ENCODE measurements at places on chromosomes 13 and 19.
A peak's percentile ranks its signal among the peaks of the same experiment; 100 is the strongest.

DNA sequence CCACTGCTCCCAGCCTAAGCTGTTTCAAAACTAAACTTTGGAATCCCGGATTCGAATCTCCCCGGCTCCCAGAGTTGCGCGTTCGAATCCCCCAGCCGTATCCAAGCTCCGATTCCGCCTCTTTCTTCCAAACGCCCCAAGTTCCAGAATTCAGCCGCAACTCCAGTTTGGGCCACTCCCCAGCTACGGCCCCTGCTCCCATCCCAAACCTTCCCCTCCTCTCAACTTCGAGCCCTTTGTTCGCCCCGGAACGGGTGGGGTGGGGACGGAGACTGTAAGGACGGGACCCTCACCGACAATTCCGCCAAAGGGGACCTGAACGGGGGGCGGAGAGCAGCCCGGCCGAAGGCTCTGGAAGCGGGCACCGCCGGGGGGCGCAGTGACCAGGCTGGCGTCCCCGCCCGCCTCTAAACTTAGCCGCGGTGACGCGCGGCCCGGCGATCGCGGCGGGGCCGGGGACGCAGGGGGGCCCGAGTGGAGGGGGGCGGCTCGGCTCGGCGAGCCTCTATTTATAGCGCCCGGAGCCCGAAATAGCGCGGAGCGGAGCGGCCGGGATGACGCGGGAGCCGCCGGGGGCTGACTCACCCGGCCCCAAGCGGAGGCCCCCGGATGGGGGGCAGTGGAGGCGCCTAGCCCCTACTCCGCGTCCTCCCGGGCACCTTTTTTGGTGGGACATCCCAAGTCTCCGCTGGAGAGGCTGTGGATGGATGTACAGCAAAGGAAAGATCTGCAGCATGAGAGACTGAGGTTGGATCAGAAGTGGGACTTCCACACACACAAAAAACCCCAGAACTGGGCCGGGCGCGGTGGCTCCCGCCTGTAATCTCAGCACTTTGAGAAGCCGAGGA is 4.9 kb upstream of the ERCC1 start:
- DNase-seq = peak; percentile 48

- no peak for DNase-seq
These were observed 86.2 kb upstream of the SCEL start for GRCh38 chr13:77449265-77449664.

GRCh38 chr19:51552996-51553725 is 17.9 kb upstream of the ZNF175 start:
- DNase-seq = peak; percentile 67

GRCh38 chr13:43365039-43365344 is 341.6 kb downstream of the DNAJC15 start:
- no peak for DNase-seq

- no peak for DNase-seq
These were observed 53.4 kb downstream of the KCNC3 start for GRCh38 chr19:50275577-50276368.

DNA sequence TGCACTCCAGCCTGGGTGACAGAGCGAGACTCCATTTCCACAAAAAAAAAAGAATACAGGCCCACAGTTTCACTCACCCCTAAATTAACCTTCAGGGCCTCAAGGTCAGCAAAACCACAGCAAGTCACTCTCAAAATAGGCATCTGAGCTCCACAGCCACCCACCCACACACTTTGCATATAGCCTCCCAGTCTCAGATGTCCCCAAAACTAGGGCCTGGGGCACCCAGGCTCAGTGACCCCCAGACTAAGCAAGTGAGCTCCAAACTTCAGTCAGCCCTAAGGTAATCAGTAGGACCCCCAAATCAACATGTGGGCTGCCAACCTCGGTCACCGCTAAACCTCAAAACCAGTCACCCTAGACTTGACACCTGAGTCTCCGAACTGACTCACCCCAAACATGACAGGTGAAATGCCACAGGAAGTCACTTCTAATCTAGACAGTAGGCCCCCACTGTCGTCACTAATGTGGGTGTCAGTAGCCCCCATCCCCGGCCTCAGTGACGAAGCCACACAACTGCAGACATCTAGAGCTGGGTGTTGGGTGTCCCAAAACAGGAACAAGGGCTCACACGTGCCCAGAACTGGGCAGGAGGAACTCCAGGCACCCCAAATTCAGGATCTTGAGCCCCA is 13.9 kb downstream of the RABAC1 start:
- DNase-seq = no peak

GRCh38 chr19:795691-796581 is 1.3 kb upstream of the PTBP1 start:
- DNase-seq = no peak

DNA sequence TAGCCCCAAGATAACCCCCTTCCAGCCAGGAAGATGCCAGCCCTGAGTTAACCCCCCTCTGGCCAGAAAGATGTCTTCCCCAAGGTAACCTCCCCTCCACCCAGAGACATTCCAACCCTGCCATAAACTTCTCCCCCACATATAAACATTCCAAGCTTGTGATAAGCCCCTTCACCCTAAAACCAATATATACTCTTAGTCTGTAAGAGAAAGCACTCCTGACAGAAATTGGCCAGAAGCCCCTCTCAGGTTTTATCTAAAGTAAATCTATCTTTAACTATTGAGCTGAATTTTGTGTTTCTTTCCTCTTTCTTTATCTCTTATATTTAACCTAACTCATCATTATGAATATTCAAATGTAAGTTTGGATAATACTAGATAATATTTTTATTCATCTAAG is 1775.8 kb upstream of the MIR17HG start:
- no peak for DNase-seq

- DNase-seq = peak; percentile 84
These were observed 12.4 kb downstream of the SNRNP70 start for GRCh38 chr19:49097453-49098288.

- no peak for DNase-seq
These were observed 41.8 kb downstream of the EFNB2 start for GRCh38 chr13:106493533-106494220.

DNA sequence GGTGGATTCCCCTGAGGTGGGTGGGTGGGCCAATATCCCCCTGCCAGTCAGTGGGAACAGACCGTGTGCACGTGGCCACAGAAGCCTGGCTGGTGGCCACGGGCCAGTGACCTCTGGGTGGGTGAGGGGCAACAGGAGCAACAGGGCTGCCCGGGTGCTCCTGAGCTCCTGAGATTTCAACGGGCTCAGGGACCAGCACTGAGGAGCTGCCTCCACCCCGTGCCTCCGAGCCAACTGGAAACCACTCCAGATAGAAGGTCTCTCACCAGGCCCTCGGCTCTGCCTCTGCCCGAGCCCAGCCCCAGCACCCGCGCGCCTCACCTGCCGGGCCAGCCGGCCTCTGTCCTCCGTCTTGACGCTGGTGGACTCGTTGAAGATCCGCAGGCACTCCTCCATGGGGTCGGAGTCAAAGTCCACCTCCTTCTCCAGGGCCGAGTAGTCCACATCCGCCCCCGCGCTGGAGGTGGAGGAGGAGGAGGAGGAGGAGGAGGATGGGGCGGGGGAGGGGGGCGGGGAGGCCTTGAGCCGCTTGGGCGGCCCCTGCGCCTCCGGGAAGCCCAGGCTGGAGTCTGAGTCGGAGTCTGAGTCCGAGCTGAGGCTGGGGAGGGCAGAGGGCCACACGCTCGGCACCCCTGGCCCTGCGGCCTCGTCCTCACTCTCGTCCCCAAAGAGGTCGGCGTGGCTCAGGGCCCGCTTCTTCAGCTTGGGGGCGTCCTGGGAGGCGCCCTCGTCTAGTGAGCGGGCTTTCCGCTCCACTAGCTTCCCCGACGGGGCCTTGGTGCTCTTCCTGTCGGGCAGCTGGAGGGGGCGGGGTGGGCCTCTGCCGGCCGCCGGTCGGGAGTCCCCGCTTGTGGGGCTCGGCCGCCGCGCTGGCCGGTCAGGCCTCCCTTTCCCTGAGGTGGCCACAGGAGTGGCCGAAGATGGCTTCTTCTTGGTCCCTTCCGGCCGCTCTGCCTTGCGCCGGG is 14.8 kb upstream of the ATP8B3 start:
- no peak for DNase-seq

DNA sequence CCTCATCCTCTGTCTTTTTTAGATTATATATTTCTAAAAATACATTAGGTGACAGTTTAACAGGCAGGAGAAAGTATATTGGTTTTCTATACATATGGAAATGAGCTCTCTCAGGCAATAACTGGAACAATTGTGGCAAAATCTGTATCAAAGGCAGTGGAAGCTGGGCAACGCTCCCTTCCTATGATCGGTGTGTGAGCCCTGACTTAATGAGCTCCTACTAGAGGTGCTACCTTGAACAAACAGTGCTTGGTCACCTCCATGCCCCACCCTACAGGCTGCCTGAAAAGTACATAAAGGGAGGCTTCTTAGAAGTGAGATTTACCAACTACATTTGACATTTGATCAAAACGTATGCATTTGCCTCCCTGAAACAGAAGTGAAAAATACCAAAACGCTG is 185.3 kb downstream of the EFNB2 start:
- DNase-seq = no peak

GRCh38 chr13:73765651-73766384 is 368.4 kb downstream of the KLF12 start:
- DNase-seq = peak; percentile 97

GRCh38 chr13:112686364-112686763 is 3.5 kb upstream of the ATP11A start:
- no peak for DNase-seq

DNA sequence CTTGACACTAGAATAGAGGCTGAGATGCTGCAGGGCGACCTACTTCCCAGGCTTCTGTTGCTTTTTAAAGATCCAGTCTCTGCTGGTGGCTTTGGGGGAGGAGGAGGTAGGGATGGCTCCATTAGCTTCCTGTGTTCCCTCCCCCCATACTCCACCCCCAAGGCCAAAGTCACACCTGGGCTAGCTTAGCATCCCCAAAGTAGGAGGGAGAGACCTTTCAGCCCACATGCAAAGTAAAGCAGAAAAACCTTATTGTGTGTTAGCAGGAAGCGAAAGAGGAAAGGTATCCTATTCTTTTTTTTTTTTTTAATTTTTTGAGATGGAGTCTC is 3.2 kb upstream of the TNPO2 start:
- DNase-seq = no peak

DNA sequence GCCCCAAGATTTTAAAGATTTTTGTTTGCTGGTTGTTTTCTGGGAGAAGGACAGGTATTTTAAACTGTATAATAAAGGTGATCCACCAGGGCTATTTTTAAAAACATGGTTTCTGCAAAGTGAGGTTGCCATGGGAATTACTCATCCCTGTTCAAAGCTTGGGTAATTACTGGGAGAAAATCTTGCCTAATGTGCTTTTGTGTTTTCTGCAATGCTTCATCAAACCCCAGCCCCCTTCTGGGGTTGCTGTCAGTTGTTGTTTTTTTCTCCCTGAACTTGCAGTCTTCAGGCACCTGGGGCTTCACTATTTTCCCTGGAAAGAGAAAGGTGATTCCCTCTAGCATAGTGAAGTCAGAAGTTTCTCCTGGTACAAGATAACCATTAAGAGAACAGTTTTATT is 277.2 kb downstream of the NALCN start:
- DNase-seq = peak; percentile 20

GRCh38 chr19:54480051-54480450 is 7.0 kb upstream of the CDC42EP5 start:
- DNase-seq = no peak

DNA sequence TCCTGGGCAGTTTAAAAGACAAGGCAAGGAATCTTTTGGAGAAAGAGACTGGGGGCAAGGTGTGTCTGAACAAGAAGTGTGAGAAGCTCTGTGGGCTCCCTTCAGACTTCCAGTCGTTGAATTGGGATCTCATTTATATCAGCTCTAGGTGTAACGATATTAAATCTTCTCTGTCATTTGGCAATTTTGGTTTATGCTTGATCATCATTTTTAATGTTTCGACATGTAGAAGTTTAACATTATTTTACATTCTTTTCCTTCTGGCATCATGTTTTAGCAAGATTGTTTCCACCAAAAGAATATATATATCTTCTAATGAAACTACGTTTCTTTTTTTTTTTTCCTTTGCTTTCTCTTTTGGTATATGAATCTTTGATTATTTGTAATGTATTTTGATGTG is 49.3 kb downstream of the USPL1 start:
- no peak for DNase-seq

- DNase-seq = no peak
These were observed 240.4 kb downstream of the KLF12 start for GRCh38 chr13:73893833-73894232.

DNA sequence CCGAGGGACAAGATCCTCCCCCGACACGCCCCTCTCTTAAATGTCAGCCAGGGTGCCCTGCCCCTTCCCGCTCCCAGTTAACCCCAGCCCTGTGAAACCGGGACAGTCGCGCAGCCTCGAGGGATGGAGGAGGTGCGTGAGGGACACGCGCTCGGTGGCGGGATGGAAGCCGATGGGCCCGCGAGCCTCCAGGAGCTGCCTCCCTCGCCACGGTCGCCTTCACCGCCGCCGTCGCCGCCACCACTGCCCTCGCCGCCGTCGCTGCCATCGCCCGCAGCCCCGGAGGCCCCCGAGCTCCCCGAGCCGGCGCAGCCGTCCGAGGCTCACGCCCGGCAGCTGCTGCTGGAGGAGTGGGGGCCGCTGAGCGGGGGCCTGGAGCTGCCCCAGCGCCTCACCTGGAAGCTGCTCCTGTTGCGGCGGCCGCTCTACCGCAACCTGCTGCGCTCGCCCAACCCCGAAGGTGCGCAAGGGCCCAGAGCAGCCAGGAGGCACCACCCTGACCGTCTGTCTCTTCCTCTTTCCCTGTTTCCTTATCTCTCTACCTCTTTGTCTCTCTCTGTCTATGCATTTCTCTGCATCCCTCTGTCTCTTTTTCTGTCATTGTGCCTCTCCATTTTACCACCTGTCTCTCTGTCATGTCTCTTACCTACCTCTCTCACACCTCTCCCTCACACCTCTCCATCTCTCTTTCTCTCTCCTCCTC is at the start of gene NCCRP1:
Gene NCCRP1 (plus strand): TSS at position 105 of the 703 bp plus-strand sequence. CDS start 19 bp downstream, at position 124.
- no peak for DNase-seq

DNA sequence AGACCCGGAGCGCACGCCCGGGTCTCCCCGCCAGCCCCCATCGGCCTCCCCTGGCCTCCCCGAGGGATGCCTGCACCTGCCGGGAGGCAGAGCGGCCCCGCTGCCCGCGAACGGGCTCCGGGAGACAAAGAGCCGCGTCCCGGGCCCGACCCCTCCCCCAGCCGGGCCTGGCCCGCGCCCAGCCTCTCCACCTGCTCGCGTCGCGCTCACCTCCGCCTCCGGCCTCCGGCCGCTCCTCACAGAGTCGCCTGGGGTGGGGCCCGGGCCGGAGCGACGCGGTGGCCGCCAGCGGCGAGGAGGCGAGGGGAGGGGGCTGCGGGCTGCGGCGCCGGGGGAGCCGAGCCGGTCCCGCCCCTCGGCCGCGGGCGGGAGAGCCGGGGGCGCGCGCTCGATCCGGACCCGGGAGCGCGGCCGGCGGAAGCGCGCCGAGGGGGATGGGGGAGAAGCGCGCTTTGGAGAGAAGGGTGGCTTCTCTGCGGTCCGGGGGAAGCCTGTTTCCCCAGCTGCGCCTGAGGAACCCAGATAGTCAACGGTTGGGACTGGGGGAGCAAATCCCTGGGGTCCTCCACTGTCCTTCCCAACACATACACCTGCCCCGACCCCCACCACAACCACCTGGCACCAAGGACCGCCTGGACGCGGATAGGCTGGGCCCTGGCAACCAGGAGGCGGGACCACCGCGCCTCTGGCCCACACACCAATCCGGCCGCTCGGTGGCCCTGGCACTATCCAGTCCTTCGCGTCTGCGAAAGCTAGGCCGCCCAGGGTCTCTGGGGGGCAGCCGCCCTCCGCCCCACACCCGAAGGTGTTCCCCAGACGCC is at the start of gene PRR36:
Gene PRR36 (minus strand): TSS at position 315 of the 821 bp plus-strand sequence. CDS start 701 bp downstream, outside the sequence.
- peak; percentile 29 for DNase-seq

GRCh38 chr19:57099199-57099661 is 20.6 kb upstream of the USP29 start:
- DNase-seq = peak; percentile 50
